ENCODE measurements at places on chromosomes 1 and 21. TPM values are rescaled to one million over a fixed set of nuclear protein-coding genes. Genes with fewer than 3 reads are reported as not detected.

- H3K36me3 ChIP-seq: no peaks in the 10 kb centered on the region
- peak; percentile 94 for DNase-seq
- H3K4me3 ChIP-seq: no peak overlapping the region
- H3K4me1 ChIP-seq: peaks cover 40% of the 10 kb centered on the region
Measured at GRCh38 chr21:45292399-45293219, 4.9 kb upstream of the POFUT2 start.

GRCh38 chr1:213266983-213267772 lies 216.1 kb downstream of the RPS6KC1 start:
- H3K27me3 ChIP-seq: no peaks in the 10 kb centered on the region
- DNase-seq: no peak
- peaks cover 32% of the 10 kb centered on the region for H3K36me3 ChIP-seq
- H3K4me3 ChIP-seq: no peak overlapping the region

GRCh38 chr21:45209685-45210284 lies 77.9 kb downstream of the POFUT2 start:
- H3K36me3 ChIP-seq: peaks cover 77% of the 10 kb centered on the region
- no peaks in the 10 kb centered on the region for H3K4me1 ChIP-seq
- no peak for DNase-seq
- no peak overlapping the region for H3K4me3 ChIP-seq
- no peaks in the 10 kb centered on the region for H3K27me3 ChIP-seq
- no peak overlapping the region for H3K27ac ChIP-seq

DNA sequence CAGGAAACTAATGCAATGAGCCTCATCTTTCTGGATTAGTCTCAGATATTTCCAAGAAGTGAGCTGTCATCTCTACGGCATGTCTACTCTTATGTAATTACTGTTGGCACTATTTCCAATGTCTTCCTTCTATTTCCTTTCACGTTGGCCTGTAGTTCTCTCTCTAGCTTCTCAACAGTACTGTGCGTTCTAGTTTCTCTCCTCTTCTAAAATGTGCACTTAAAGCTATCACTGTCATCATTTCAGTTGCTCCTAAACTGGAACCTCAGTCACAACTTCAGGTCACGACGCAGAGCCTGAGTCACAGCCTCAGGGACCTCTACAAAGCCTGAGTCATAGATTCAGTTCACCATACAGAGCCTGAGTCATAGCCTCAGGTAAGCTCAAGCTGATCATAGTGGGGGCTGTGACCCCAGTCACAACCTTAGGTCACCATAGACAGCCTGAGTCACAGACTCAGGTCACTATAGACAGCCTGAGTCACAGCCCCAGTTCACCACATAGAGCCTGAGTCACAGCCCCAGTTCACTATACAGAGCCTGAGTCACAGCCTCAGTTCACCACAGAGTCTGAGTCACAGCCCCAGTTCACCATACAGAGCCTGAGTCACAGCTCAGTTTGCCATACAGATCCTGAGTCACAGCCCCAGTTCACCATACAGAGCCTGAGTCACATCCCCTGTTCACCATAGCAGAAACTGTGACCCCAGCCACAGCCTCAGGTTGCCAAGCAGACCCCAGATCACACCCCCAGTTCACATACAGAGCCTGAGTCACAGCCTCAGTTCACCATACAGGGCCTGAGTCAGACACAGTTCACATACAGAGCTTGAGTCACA lies 13.0 kb downstream of the WNT9A start:
- H3K27ac ChIP-seq: peak overlapping the region; percentile 50
- no peak for DNase-seq
- no peaks in the 10 kb centered on the region for H3K4me1 ChIP-seq
- H3K27me3 ChIP-seq: no peaks in the 10 kb centered on the region

Gene SUSD4
- 1.5 TPM for total RNA-seq

Gene ANKRD35
- total RNA-seq: 0.47 TPM

Gene DENND1B
- 19.6 TPM for total RNA-seq

Gene TEDDM1
- total RNA-seq: not detected

Measured in spleen (tissue), 13 donors.